Glomerular endothelial cell (primary cell): ENCODE measurements at places on chromosomes 5 and 9.

DNA sequence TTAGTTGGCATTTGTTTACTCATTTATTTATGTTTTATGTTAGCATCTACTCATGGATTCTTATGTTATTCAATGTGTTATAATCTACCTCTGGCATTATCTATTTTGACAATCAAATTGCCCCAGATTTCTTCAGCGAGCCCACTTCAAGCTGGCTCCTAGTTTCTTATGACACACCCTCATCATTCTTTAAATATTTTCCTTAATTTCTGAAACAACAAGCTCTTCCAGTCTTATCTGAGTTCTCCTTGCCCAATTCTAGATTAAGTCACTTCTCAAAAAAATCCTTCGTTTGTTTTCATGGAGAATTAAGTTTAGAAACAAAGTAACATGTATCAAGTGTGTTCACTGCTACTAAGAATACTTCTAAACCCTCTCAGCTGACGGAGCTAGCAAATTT is 229.8 kb downstream of the SEMA5A start:
- DNase-seq, result no peak

DNA sequence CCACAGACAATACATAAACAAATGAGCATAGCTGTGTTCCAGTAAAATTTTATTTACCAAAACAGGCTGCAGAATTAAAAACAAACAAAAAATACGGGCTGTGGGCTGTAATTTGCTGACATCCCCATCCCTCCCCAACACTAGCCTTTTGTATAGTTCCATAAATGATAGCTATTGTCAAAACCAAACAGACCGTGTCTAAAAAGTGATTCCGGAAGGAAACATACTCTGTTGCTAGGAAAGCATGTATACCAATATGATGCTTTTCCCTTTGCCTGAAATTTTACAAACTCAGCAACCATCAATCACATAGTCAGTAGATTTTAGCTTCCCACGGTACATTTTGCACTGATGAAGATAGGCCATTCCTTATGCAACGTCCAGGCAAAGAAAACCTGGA is 80.0 kb downstream of the TMEM215 start:
- DNase-seq, result no peak

GRCh38 chr5:143554187-143554717 is 150.8 kb upstream of the NR3C1 start:
- no peak for DNase-seq

- no peak for DNase-seq
These were observed 77.0 kb upstream of the TMC1 start for GRCh38 chr9:72444435-72444834.

GRCh38 chr5:74357827-74358226 is 282.7 kb downstream of the ENC1 start:
- DNase-seq, result no peak

GRCh38 chr5:131758520-131758900 is 38.3 kb downstream of the FNIP1 start:
- DNase-seq, result no peak

DNA sequence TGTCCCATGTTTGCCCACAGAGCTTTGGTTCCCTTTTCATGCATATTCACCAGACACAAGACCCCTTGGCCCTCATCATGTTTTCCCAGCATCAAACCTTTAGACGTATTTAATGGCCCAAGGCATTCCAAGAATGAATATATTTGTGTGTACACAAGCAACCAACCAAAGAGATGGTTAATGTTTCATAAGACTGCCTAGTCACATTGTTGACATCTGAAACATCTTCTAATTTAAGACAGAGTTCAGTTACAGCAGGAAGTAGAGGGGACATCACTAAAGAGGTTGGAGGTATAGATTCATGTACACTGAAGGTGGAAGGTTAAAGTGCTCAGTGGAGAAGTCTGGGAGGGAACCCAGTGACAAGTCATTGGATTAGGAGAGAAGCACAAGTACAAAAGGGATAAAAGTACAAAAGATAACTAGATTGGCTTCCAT is 49.1 kb downstream of the SUSD1 start:
- no peak for DNase-seq

- no peak for DNase-seq
These were observed 179.9 kb downstream of the COX7C start for GRCh38 chr5:86797677-86798076.

- DNase-seq, result no peak
These were observed 258.1 kb upstream of the EDIL3 start for GRCh38 chr5:84642795-84643194.

DNA sequence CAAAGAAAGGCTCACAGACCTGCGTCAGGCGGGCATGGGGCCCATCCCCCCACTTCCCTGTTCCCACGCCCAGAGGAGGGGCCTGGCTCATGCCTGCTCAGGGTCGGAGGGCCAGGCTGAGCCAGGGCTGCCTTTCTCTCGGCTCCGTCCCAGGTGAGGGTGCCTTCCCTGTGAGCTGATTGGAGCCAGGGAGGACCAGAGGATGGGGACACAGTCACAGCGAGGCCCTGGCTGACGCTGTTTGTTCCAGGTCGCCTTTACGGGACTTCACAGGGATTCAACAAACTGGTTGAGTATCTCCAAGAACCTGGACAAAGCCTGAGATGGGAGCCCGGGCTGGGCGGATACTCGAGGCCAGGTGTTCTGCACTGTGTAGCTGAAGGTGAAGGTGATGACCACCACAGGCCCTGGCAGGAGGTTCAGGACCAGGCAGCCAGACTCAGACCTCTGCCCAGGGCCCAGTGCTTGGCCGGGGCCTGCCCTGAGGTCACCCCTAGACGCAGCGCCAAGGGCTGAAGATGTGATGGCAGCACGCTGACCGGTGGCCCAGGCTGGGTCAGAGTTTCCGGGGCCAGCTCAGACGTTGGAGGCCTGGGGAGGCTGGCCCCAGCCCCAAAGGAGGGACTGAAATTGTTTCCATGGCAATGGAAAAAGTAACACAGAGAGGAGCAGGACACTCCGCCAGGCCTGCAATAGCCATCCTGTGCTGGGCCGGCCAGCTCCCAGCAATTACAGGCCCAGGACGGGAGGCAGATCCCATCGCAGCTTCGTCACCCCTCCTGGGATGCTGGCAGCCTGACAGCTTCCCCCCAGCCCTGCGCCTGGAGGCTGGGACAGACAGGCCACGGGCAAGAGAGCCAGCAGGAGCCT is 65.3 kb upstream of the ADAMTS2 start:
- no peak for DNase-seq

DNA sequence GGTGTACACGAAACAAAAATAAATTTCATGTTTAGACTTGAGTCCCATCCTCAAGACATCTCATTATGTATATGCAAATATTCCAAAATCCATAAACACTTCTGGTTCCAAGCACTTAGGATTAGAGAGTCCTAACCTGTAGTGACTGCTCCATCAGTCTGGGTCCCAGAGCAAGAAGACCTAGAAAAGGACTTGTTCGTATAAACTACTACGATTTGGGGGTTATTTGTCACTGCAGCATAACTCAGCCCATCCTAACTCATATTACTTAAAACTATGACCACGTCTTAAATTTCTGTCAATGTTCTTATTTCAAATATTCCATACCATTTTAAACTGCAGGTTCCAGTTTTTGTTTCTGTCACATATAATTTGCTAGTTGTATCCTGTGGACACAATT is 463.0 kb downstream of the AGTPBP1 start:
- DNase-seq, result no peak
